SHP77 (cell line): ENCODE measurements at places on chromosomes 5 and 9.

- no peak for DNase-seq
Observed at GRCh38 chr5:98767581-98767980, 5.9 kb upstream of the RGMB start.

DNA sequence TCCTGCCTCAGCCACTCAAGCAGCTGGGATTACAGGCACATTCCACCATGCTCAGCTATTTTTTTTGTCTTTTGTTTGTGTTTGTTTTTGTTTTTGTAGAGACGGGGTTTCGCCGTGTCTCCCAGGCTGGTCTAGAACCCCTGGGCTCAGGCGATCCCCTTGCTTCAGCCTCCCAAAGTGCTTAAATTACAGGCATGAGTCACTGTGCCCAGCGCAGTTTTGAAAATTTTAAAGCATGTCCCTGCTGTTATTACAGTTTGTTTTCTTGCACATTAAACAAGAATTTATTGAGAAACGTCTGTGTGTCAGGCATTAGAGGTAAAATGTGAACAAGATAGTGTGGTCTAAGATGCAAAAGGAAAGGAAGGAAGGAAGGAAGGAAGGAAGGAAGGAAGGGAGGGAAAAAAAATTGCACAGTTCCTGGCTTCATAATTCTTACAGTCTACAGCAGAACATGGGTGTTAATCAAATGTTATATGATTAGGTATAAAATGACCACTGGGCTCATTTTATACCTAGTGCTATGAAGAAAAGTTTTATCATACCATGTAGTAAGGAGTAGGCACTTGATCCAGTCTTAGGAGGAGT lies 205.4 kb downstream of the SNX18 start:
- no peak for DNase-seq

GRCh38 chr9:33435821-33436277 lies 11.5 kb downstream of the AQP3 start:
- no peak for DNase-seq

GRCh38 chr9:70587201-70587600 lies 172.7 kb upstream of the KLF9 start:
- DNase-seq = no peak

DNA sequence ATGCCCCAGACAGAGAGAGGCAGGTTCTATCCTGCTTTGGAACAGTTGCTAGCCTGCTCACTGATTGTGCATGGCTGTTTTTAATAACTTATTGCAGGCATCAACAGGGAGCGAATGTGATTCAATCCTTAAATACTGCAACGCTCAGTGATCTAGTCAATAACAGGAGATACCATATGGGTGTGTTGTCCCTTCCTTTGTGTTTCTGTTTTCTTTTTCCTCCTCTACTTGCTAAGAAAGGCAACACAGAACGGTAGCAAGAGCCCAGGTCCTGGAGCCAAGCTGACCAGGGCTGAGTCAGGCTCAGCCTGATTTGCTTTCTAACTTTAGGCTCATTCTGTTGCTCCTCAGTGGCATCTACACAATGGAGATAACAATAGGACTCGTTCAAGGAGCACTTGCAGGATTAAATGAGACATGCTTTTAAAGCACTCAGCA lies 98.6 kb upstream of the EQTN start:
- DNase-seq = no peak

GRCh38 chr5:178547753-178548415 lies 42.3 kb downstream of the COL23A1 start:
- DNase-seq = no peak

GRCh38 chr5:9681706-9682105 lies 51.6 kb upstream of the TAS2R1 start:
- DNase-seq = no peak

- no peak for DNase-seq
Observed at GRCh38 chr9:5493679-5494511, 16.4 kb upstream of the PDCD1LG2 start.

DNA sequence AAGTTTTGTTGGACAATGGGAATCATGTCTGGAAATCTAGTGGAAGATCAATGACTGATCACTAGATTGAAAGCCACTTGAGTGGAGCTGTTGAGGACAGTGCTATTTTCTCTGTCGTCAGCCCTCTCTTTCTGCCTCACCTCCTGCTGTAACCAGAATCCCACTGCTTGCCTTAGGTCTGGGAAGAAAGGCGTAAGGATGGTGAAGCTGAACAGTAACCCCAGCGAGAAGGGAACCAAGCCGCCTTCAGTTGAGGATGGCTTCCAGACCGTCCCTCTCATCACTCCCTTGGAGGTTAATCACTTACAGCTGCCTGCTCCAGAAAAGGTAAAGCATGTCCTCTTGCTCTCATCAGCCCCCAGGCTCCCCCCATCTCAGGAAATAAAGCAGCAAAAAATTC lies 1.1 kb downstream of the NSG2 start:
- no peak for DNase-seq

- DNase-seq = no peak
Observed at GRCh38 chr5:73856997-73857396, 231.0 kb downstream of the ARHGEF28 start.

- DNase-seq = no peak
Observed at GRCh38 chr9:18849890-18850677, 182.9 kb downstream of the SAXO1 start.

GRCh38 chr5:120466341-120467006 lies 2.4 kb downstream of the PRR16 start:
- DNase-seq = no peak

DNA sequence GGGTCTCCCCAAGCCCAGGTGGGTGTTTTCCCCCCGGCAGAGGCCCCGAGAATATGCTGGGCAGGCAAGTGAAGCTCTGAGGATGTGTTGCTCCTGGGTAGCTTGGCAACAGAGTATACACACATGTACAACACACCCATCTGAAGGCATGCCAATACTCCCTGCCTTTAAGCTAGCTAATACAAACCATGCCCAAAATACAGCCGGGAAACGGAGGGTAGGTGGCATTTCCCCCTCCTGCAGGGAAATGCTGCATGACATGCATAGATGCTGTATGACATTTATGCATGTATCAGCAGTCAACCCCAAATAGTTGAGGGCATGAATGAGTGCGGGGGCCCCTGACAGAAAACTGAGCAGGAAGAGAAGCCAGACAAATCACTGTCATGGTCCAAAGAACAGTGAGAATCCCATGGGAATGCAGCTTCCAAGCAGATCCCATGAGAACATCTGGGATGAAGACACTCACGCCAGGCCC lies 614.1 kb downstream of the EBF1 start:
- DNase-seq = no peak

- no peak for DNase-seq
Observed at GRCh38 chr5:6510132-6510531, 61.5 kb downstream of the UBE2QL1 start.

- DNase-seq = no peak
Observed at GRCh38 chr9:12851341-12852090, 76.7 kb downstream of the LURAP1L start.

DNA sequence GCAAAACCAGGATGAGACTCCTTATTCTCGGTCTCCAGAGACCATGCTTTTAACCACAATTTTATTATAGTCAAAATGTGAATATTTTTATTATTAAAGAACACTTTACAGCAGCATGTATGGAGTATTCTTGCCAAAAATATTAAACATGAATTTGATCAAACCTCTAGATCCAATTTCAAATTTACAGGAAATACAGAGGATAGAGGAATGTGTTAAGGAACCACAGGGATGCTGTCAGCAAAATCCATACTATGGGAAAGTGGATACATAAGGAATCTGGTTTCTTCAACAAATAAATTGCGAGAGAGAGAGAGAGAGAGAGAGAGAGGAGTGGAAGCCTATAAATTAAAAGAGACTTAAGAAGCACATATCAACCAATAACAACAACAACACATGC lies 348.2 kb upstream of the NUDT12 start:
- no peak for DNase-seq

- no peak for DNase-seq
Observed at GRCh38 chr5:150285114-150285513, 4.5 kb downstream of the CAMK2A start.

DNA sequence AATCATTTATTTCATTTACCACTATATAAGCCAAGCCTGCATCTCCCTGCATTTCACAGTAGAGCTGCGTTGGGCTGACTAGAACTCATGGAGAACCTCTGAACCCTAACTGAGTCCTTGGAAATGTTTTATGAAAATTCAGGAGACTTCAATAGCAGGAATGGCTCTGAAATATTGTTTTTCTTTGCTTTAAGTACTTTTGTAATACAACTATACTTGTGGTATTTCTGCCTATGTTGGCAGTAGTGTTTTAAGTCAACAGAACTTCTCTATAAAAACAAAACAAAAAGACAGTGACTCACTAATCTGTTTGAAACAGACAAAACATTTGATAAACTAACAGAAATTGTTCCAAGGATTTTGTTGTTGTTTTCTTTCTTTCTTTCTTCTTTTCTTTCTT lies 489.2 kb upstream of the MEF2C start:
- no peak for DNase-seq

GRCh38 chr5:173736923-173737412 lies 120.5 kb upstream of the BOD1 start:
- DNase-seq = peak; percentile 70

- no peak for DNase-seq
Observed at GRCh38 chr5:96708600-96708999, 46.4 kb downstream of the CAST start.

DNA sequence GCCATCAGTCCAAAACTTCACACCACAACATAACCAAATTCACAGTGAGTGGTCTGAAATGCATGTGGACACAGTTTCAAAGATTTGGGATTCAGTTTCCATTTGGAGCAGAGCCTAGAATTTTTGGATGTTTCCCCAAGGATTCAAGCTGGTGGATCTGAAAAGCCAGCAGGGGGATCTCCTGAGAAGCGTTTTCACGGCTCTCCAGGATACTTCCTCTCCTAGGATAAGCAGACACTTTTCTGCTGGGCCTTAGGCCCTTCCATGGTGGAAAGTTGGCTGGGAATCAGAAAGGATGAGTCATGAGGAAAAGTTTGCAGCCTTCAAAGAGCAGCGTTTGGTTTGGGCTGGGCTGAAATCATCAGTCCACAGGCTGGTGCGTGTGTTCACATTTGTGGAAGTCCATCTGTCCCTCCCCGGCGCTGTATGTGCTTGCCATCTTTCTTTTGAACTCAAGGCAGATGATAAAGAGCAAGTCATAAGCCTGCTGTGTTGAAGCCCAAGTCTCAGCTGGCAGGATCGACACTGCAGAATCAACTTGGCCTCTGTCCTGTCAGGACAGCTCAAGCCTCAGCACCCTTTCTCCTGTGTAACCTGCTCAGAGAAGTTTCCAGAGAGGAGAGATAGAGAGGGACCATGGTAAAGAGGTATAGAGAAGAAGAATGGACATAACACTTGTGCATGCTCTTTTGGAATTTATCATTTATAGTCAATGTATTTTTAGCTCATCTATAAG lies 152.6 kb upstream of the MSX2 start:
- DNase-seq = no peak
